Foreskin keratinocyte (primary cell): ENCODE measurements at places on chromosomes 6 and 20.

DNA sequence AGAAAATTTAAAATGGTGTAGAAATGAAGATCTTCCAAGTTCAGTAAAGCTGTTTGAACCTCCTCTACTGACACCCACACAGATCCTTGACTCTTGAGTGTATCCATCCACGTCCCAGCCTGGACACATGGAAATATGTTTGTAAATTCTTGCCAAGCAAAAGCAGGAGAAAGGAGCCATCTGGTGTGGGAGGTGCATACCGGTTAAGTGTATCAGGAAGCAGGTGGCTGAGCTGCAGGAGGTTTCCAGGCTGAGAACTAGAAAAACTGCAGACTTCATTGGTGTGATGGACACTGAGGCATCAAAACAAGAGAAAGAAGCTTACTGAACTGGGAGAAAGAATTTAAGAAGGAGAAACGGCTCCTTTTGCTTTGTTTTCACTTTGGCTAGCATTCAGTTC, 229.9 kb upstream of the GRIK2 start:
- no peak for DNase-seq

DNA sequence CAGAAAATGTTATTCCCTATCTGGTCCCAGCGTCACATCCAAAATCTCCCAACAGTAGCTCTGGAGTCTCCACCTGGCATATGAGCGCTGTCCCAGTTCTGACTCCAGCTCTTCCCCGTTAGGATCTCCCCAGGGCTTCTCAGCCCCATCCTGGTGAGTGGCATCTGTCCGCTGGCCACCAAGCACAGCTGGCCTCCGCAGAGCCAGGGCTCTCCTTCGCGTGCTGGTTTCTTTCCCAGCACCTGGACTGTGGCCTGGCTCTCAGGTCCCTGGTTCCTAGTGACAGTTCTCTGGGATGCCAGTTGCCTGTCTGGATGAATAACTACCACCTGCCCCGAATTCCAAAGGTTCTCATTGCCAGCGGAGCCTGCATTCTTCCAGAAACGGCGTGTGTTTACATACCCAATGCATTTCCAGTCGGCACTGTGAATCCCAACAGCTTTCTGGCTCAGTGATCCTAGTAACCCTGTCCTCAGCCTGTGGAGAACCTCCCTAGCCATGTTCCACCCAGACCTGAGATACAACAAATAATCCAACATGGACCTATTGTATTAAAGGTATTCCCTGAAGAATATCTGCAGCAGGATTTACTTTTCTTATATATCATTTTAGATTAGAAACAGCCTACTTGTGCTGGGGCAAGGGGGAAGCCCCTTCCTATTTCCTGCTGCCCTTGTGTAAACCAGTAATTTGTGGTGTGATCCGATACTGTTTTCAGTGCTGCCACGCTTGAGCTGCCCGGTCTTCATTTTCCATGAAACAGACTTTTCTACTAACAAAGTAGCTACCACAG, 69.9 kb upstream of the PDE10A start:
- DNase-seq = no peak

DNA sequence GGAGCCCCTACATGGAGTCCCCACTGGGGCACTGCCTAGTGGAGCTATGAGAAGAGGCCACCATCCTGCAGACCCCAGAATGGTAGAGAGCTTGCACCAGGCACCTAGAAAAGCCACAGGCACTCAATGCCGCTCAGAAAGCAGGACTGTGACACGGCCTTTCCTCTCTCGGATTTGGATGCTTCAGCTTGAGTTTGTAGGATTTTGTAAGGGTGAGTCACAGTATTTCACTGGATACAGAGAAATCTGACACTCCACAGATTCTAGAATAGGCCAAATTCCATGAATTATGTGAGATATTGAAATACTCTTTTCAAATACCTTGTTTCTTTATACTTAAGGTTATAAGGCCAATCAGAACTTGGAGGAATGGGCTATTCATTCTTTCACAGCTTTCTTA, 424.5 kb downstream of the HTR1B start:
- peak; percentile 25 for DNase-seq

- no peak for DNase-seq
Measured at GRCh38 chr6:141152951-141153350, 979.8 kb upstream of the GJE1 start.

DNA sequence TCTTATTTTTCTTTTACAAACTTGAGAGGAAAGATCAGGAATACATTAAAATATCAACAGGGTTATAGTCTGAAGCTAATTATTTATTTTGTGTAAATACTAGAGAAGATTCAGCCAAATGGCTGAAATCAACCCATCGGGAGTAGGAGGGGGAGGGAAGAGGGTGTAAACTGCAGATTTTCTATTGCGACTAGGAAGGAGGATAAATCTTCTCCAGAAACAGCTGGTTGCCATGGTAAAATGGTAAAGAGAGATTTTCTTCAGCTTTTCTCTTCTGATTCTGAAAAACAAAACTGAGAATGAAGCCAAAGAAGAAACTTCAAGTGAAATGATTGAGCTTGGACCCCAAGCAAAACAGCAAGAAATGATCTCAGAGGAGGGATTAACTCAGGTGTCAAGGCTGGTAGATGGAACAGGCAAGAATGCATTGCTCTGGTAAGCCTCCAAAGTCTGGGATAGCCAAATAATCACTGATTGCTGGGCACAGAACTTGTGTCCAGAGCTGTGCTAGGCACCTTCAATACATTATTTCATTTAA, 193.5 kb upstream of the SPTLC3 start:
- no peak for DNase-seq

- DNase-seq = no peak
Measured at GRCh38 chr6:111579816-111580215, 25.9 kb downstream of the TRAF3IP2 start.

GRCh38 chr6:129130106-129130505, 247.2 kb downstream of the LAMA2 start:
- no peak for DNase-seq

DNA sequence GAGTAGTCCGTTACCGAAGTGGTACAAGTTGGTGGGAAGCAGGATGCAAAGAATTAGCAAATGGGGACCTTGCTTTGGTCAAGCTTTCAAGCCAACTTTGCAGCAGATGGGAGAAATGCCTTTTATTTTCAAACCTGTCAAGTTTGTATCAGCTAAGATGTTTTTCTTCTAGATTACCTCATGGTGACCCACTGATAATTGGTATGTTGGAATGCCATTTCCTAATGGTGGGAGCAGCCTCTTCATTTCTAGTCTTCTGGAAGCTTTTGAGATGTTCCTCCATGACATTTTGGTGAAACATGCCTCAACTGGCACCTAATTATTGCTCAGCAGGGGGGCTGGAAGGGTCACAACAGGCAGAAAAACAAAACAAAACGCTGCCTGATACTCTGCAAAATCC, 43.7 kb downstream of the ADNP start:
- DNase-seq = no peak

- DNase-seq = no peak
Measured at GRCh38 chr6:25842526-25842925, 10.7 kb upstream of the SLC17A1 start.

DNA sequence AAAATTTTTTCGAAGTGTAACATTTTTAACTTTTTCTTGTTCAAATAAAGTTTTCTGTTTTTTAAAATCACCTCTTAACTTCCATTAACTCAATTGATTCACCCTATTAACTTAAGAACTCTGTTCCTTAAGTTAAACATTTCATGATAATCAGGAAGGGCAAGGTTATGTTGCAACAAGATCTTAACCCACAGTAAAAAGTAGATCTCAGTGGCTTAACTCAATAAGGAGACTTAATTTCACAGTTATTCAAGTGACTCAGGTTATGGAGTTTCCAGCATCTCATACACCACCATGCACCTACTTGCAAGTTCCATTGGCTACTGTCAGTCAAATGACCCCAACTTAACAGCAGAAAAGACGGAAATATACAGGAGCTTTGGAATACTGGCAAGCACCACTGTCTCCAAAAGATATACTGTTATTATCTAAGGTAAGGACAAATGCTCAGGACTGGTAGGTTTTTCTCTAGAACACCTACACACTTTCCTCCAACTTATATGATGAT, 11.2 kb downstream of the HLA-DQB1 start:
- no peak for DNase-seq

DNA sequence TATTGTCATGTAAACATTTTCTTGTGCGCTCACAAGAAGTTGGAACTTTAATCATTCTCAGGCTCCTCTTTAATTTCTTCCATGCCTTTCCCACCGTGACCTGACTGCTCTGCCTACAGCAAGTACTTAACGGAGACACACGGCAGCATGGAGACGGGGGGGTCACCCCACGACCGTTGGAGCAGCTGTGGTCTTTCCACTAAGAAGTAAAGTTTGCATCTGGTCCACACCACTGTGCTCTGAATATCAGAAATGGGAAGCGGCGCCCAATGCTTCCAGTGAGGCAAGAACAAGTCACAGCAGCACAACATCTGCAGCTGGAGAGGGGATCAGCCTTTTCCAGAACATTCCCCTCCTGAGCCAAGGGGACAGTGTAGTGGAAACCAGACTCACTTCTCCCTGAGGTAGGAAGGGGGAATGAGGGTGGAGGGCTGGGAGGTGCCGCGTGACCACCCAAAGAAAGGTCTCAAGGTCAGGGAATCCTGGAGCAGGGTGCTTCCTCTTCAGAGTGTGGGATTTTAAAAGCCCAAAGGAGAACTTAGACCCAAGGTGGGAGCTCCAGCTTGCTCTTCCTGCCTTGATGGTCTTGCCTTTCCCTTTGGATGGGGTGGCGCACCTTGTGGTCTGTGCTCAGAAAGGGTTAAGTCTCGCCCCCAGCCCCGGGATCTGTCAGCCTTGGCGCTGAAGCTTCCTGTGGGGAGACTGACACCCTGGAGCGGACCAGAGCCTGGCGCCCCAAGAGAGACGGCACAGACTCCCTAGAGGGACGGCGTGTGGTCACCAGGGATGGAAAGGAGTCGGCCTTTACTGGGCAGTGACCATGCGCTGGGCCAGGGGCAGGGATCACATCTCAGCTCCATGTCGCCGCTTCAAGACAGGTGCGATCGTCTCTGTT, 25.6 kb upstream of the SMOC2 start:
- DNase-seq = no peak

GRCh38 chr6:155126727-155127439, 131.8 kb downstream of the TIAM2 start:
- DNase-seq = no peak

DNA sequence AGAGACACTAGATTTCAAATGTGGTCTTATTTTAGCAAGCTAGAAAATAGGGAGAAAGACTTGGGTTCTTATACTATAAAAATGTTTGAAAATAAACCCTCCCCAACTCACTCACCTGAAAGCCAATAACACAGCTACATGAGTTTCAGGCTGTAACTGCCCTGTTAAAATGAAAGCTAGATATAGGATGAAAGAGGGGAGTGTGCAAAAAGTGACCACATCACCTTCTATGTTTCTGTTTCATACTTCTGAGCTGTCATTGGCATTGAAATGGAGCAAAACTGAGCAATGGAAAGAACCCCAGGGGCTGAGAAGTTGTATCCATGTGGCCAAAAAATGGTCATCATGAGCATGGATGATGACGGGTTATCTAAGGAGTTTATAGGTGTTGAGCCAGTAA, 148.1 kb upstream of the TENT5A start:
- no peak for DNase-seq

- DNase-seq = no peak
Measured at GRCh38 chr6:22925304-22925835, 356.0 kb downstream of the HDGFL1 start.

DNA sequence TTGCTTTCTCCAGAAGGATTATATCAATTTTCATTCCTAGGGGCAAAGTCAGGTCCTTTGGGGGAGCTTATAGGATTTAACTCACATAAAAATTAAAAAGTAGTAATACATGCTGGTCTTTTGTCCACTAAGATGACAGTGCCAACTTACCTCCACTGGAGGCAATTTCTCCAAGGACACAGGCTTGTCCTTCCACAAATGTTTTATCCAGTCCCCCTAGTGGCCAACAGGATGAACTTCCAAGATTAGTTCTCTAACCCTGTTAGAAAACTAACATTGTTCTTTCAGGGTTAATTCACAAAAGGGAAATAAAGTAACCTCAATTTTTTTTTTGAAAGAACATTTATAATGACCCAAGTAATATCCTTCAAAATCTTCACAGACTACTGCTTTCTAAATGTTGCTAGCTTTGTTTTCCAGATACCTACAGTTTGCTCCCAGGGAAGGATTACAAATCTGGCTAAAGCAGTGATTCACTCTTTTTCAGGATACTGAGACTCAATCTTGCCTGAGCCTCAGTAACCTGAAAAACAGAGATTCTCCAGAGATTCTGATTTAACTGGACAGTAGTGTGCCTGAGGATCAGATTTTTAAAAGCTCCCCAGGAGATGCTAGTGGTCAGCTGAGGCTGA, 31.7 kb upstream of the UBR2 start:
- peak; percentile 45 for DNase-seq

DNA sequence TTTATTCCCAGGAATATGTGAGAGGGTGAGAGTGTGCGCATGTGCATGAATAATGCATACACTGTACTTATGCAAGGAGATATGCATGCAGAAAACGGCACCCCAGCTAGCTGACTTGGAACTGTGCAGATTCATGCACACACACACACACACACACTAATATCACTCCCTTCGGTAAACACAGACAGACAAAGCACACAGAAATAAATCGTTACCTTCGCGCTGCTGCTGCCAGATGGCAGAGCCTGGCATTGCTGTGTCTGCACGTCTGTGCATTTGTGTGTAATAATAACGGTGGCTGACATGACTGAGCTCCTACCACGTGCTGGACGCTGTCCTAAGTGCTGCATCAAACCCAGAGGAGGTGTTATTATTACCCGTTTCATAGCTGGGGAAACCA, 36.8 kb downstream of the PREX1 start:
- no peak for DNase-seq

DNA sequence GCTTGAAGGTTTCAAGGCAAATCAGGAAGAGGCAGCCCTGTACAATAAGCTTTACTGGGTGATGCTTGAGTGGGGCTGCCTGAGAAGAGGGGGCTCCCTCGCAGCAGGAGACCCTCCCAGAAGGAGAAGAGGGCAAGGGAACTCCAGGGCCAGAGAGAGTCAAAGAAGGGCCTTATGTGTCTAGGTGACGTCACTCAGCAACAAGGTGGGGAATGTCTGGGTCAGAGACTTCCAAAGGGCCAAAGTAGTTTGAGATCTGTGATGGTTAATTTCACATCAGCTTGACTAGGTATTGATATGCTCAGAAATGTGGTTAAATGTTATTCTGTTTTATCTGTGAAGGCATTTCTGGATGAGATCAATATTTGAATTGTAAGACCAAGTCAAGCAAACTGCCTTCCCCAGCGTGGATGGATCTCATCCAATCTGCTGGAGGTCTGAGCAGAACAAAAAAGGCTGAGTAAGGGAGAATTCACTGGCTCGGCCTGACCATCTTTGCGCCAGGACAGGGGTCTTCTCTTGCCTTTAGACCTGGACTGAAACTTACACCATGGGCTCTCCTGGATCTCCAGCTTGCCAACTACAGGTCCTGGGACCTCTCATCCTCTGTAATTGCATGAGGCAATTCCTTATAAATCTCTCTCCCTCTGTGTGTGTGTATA, 35.9 kb downstream of the MAS1 start:
- no peak for DNase-seq

- no peak for DNase-seq
Measured at GRCh38 chr20:44423480-44423879, 52.2 kb upstream of the TTPAL start.

DNA sequence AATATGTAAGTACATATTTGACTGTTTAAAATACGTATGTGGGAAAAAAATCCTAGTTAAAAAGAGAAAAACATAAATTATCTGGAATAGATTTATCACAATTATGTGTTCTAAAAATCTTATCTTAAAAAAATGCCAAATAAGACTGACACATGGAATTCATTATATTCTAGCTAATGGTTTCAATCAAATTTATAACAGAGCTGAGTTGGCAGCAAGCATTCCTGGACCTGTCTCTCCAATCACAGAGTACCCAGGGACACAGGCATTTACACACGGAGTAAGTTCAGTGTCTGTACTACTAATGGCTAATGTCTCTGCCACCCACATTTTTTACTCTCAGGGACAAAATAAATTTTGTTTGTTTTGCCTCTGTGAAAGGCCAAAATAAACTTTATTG, 122.3 kb downstream of the RPS12 start:
- no peak for DNase-seq
